ENCODE measurements at places on chromosomes 3 and 15. TPM values are rescaled to one million over a fixed set of nuclear protein-coding genes. Genes with fewer than 3 reads are reported as not detected.

PTH1R gene
- 11.4 TPM for polyA plus RNA-seq

C3orf49 gene
- polyA plus RNA-seq: 0.30 TPM

ATP2B2 gene
- polyA plus RNA-seq: 3.6 TPM

POLR2M gene
- polyA plus RNA-seq: 39.4 TPM

ALPK3 gene
- polyA plus RNA-seq: 57.8 TPM

All from muscle of leg (tissue), 16 donors.